ENCODE measurements at places on chromosomes 7 and 10. TPM values are rescaled to one million over a fixed set of nuclear protein-coding genes. Genes with fewer than 3 reads are reported as not detected.

DNA sequence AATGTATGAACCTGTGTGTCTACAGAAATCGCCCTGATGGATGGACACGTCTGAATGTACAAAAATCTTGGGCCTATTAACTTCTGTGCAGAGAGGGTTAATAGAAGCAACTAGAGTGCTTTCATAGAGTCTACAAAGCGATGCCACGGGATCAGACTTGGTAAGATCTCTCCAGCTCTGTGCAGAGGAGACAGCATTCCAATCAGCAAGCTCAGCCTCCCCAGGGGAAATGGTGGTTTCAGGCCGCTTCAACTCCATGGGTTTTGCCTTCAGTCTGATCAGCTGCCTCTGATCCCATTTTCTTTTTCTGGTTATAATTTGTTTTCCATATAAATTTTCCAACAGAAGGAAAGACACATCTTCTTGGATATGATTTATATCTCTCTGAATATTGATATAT, 35.1 kb upstream of the COBL start:
- H3K27ac ChIP-seq = no peak overlapping the region
- no peaks in the 10 kb centered on the region for H3K36me3 ChIP-seq
- H3K4me3 ChIP-seq = no peak overlapping the region
- no peaks in the 10 kb centered on the region for H3K4me1 ChIP-seq

POU6F2 gene
- polyA plus RNA-seq = not detected

GRCh38 chr7:4561795-4562194, 120.3 kb upstream of the FOXK1 start:
- no peaks in the 10 kb centered on the region for H3K36me3 ChIP-seq
- DNase-seq = no peak
- no peaks in the 10 kb centered on the region for H3K4me1 ChIP-seq
- no peak overlapping the region for H3K27ac ChIP-seq
- no peaks in the 10 kb centered on the region for H3K27me3 ChIP-seq

DNA sequence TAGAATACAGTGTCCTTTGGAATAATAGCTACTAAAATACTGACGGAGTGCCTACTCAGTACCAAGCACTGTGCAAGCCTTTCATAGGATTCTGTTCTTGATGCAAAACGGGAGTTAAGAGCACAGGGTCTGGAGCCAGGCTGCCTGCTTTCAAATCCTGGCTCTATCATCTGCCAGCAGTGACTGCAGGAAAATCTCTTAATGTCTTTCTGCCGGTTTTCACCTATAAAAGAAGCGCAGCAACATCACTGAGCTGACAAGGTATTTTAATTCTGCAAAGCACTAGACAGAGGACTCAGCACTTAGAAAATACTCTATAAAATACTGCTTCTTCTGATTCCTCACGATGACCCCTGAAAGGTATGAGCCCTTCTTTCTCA, 659 bp downstream of the FIGNL1 start:
- peak overlapping the region; percentile 68 for H3K4me3 ChIP-seq
- H3K27ac ChIP-seq = peak overlapping the region; percentile 71
- no peak for DNase-seq

DNA sequence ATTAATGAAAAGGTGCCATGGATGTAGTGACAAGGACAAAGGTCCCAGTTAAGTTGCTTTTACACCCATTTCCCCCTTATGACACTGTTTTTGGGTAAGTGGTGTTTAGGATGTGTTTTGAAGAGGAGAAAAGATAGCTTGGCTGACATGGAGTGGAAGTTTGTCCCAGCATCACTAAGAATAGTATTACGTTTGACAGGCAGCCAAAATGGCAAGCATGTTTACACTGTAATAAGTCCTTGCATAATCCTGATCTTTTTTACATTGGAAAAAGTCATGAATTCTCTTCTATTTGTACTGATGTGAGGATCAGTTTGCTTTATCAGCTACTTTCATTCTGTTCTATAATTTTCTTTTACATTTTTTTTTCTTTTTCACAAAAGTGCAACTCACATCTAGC, 137.8 kb downstream of the CHRM2 start:
- no peaks in the 10 kb centered on the region for H3K4me1 ChIP-seq
- DNase-seq = no peak
- no peaks in the 10 kb centered on the region for H3K27me3 ChIP-seq
- no peak overlapping the region for H3K4me3 ChIP-seq
- H3K27ac ChIP-seq = no peak overlapping the region
- no peaks in the 10 kb centered on the region for H3K36me3 ChIP-seq

- H3K27me3 ChIP-seq = no peaks in the 10 kb centered on the region
- H3K36me3 ChIP-seq = no peaks in the 10 kb centered on the region
- no peak for DNase-seq
- H3K27ac ChIP-seq = no peak overlapping the region
- H3K4me1 ChIP-seq = no peaks in the 10 kb centered on the region
- H3K4me3 ChIP-seq = no peak overlapping the region
Observed at GRCh38 chr10:42850931-42851330, 68.3 kb downstream of the BMS1 start.

SPDYE6 gene
- 0.89 TPM for polyA plus RNA-seq
